ENCODE measurements at places on chromosomes 2 and 18.
A peak's percentile ranks its signal among the peaks of the same experiment; 100 is the strongest.

DNA sequence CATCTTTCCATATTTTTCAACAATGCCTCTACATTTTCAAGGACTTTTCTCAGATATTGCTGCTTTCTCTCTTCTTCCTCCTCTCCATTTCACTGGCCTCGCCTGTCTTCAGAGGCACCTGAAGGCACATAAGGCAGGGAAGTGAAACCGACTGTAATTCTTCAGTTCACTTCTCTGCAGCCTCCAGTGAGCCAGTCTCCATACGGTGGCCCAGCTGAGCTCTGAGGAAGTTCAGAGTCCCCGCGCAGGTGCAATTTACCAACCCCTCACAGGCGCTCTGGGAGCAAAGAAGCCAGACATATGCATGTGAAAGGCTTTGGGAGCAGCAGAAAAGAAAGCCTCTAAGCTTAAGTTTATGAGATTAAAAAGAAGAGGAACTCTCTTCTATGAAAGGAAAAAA lies 12.4 kb downstream of the KLHL14 start:
- DNase-seq: no peak

GRCh38 chr2:69571189-69571588 lies 72.3 kb downstream of the AAK1 start:
- DNase-seq: no peak

GRCh38 chr18:48796491-48797205 lies 154.1 kb downstream of the SMAD7 start:
- no peak for DNase-seq

- no peak for DNase-seq
Observed at GRCh38 chr18:46400449-46400848, 256.6 kb downstream of the LOXHD1 start.

DNA sequence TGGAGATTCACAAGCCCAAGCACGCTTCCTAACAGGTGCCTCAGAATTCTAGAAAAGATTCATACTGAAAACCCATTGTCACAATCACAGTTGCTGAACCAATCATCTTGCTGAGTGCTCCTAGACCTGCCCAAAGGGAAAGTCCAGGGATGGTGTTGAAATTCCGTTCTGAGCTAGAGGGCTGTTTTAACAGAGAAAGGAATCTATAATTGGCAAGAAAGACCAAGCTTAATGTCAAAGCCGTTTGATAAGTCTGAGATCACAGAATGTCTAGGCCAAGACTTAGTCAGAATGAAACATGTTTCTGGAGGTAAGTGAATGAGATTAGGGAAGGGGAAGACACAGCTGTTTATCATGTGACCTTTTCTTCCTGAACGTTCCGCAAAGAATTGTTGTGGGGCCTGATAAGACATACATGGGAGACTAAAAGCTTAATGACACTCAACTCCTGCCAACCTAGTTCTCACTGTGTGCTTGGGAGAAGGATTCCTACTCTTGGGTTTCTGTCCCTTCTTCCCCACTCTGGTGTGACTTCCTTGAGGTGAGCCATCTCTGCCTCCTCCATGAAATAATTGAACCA lies 27.5 kb downstream of the PMAIP1 start:
- DNase-seq: no peak

- peak; percentile 65 for DNase-seq
Observed at GRCh38 chr2:205763708-205764211, 81.5 kb downstream of the NRP2 start.

GRCh38 chr2:133484106-133484505 lies 84.2 kb downstream of the NCKAP5 start:
- peak; percentile 11 for DNase-seq

DNA sequence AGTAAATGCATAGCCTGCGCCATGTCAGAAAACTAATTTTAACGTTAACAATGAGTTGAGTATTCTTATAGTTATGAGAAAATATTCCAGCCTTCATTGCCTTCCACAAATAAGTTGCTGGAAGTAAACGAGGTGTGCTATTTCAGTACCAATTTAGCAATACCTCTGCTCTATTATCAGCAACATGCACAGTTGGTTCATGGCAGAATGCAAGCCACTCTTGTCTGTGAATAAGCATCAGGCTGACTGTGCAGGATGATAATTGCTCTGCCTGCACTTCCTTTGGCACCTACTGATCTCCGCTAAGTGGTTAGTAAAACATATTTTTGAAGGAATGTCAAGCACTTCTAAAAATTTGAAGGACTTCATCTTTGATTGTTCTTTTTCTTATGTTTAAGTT lies 261.9 kb upstream of the SIX3 start:
- DNase-seq: no peak

DNA sequence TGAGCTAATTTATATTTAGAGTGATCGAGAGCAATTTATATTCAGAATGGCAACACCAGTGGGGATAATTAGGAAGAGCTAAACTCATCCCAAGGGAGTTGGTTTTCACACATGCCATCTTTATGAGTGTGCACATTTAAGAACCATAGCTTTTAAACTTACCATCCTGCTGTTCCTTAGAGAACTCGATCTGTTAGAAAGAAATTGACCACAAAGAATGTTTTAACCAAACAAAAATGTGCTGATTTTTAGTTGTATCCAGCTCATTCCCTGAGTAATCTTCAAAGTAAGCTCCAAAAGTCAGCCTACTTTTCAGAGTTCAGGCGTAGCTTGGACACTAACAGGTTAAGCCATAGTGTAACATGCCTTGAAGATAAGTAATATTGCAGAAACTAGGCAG lies 12.6 kb downstream of the MYL1 start:
- DNase-seq: no peak

DNA sequence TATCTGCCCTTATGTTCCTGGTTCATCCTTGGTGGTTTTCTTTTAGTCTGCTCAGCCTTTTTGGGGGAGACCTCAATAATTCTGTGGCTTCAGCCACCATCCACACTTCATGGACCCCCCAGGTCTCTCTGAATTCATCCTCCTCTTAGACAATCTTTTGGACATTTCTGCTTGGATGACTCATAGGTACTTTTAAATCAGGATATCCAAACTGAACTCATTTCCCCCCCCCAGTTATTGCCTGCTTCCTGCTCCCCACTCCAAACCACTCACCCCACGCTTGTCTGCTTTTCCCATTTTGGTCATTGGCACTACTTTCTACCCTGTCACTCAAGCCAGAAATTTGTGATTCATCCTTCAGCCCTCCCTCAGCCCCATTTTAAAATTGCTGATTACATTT lies 78.5 kb downstream of the TANC1 start:
- DNase-seq: peak; percentile 21

DNA sequence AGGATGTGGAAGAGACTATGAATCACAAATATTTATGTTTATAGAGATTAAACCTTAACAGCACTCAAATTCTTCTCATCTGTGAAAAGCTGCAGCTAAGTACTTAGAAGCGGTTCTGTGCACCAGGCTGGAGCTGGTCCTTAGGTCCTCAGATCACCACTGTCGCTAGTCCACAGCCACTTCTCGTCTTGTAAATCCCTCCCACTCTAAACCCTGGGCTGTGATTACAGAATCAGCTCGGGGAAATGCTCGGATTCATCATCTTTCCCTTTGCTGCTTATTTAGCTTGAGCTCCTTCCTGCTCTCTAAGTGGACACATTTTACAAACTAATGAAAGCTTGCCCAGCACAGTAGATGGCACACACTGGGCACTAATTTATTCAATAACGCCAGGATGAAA lies 61.7 kb downstream of the RNF152 start:
- peak; percentile 27 for DNase-seq

GRCh38 chr18:23453680-23454058 lies 582 bp downstream of the RIOK3 start:
- peak; percentile 44 for DNase-seq

- DNase-seq: no peak
Observed at GRCh38 chr2:112121682-112122254, 16.4 kb upstream of the FBLN7 start.

GRCh38 chr2:163132850-163133249 lies 294.3 kb upstream of the KCNH7 start:
- no peak for DNase-seq

GRCh38 chr2:56654936-56655335 lies 471.1 kb downstream of the CCDC85A start:
- DNase-seq: no peak

DNA sequence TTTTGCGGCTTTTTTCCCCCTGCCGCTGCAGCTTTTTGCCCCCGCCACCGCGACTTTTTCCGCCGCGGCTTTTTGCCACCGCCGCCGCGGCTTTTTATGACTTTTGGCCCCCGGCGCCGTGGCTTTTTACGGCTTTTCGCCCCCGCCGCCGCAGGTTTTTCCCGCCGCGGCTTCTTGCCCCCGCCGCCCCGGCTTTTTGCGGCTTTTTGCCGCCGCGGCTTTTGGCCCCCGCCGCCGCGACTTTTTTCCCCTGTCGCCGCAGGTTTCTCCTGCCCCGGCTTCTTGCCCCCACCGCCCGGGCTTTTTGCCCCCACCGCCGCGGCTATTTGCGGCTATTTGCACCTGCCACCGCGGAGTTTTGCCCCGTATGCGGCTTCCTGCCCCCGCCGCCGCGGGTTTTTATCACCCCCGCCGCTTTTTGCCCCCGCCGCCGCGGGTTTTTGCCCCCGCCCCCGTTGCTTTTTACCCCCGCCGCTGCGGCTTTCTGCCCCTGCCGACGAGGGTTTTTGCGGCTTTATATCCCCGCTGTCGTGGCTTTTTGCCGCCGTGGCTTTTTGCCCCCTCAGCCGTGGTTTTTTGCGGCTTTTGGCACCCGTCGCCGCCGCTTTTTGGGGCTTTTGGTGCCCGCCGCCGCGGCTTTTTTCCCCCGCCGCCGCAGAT lies 2750.9 kb downstream of the RPIA start:
- DNase-seq: no peak

DNA sequence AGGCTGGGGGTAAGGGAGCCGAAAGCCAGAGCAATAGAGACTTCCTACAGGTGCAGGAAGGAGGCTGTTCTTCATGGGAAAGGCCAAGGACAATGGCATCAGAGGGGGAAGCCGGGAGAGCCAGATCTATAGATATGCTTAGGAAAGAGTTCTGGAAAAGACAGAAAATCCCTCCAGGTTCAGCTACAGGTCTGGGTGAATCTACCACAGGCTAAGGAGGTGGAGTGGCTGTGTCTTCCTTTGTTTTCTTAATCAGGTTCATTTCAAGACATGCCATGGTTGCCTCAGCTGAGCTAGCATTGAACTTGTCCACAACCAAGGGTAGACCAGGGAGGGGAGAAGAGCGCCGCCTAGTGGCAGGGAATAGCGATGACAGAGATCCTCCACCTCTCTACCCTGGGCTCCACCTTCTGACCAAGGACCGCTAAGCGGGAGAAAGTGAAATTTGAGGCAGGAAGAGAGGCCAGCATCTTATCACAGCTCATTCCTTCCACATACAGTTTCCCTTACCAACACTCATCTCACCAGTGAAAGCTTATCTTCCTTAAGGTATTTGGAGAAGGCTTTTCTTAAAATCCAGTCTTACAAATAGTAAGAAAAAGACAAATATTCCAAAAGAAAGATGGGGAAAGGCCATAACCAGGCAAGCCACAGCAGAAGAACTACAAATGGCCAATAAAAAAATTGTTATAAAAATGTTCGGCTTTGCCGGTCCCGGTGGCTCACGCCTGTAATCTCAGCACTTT lies 74.2 kb downstream of the VIT start:
- peak; percentile 47 for DNase-seq
